Progenitor cell of endocrine pancreas (in vitro differentiated cells): ENCODE measurements at places on chromosomes 6 and 20. TPM values are rescaled to one million over a fixed set of nuclear protein-coding genes. Genes with fewer than 3 reads are reported as not detected.

DNA sequence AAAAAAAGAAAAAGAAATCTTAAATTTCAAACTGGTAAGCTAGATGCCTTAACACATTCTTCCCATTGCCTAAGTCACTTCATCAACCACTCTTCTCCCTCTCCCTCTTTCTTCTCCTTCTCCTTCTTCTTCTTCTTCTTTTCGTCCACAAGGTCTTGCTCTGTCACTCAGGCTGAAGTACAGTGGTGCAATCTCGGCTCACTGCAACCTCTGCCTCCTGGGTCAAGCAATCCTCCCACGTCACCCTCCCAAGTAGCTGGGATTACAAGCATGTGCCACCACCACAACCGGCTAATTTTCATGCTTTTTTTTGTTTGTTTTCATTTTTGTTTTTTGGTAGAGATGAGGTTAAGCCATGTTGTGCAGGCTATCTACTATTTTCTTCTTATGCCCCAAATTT is 60.2 kb downstream of the GPR63 start:
- DNase-seq, result no peak

- no peak for DNase-seq
Observed at GRCh38 chr6:108944707-108945680, 96.8 kb downstream of the ARMC2 start.

DNA sequence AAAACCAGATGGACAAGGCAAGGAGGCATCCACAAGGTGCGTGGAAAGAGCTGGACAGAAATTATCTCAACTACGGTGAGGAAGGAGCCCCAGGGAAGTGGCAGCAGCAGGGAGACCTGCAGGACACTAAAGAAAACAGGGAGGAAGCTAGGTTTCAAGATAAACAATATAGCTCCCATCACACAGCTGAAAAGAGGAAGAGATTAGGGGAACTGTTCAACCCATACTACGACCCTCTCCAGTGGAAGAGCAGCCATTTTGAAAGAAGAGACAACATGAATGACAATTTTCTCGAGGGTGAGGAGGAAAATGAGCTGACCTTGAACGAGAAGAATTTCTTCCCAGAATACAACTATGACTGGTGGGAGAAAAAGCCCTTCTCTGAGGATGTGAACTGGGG is 26.8 kb downstream of the TRMT6 start:
- DNase-seq, result no peak

DNA sequence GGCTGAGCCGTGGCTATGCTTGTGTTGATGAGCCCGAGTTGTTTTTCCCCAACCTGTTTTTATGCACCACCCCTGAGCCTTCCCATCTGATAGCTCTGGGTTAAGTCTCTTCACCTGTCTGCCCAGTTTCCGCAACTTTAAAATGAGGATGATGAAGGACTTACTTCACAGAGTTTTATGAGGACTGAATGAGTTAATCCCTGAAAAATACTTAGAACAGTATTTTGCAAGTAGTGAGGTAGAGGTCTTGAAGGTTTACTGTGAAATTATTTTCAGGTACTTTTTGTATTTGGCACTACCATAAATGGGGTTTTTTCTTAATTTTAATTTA is 3.2 kb downstream of the MTG2 start:
- no peak for DNase-seq

- no peak for DNase-seq
Observed at GRCh38 chr6:15593798-15594197, 69.0 kb downstream of the DTNBP1 start.

- no peak for DNase-seq
Observed at GRCh38 chr20:32707691-32708581, 34.2 kb upstream of the C20orf203 start.

- DNase-seq, result no peak
Observed at GRCh38 chr6:156827382-156827781, 50.2 kb downstream of the ARID1B start.

DNA sequence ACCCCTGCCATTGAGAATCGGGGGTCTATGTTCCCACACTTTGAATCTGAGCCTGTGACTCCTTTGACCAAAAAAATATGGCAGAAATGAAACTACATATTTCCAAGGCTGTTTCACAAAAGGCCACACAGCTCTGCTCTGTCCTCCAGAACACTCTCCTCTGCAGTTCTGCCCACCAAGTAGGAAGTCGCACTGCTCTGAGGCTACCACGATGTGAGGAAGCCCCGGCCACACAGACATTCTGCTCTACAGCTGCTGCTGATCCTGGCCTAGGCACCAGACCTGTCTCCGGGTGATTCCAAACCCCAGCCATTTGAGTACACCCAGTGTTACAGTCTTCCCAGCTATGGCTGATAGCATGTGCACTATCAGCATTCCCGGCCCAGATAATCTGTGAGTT is 85.1 kb downstream of the LYRM4 start:
- no peak for DNase-seq

GRCh38 chr20:8232332-8232731 is 100.3 kb downstream of the PLCB1 start:
- DNase-seq, result no peak

DNA sequence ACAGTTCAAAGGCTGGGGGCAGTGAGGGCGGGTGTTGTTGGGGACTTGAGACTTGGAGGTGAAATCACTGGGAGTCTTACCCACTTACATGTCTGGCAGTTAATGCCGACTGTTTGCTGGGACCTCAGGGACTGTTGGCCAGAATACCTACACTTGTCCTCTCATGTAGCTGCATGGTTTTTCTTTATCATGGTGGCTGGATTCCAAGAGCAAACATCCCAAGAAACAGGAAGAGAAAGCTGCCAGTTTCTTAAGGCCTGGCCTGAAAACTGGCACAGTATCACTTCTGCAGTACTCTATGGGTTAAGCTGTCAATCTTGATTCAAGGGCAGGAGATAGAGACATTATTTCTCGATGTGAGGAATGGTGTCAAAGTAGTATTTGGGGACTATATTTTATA is 19.8 kb upstream of the C6orf62 start:
- no peak for DNase-seq

GRCh38 chr6:31901415-31901952 is 402 bp downstream of the ZBTB12 start:
- DNase-seq, result peak; percentile 34

GRCh38 chr20:6714279-6714711 is 53.2 kb upstream of the BMP2 start:
- DNase-seq, result no peak

- DNase-seq, result no peak
Observed at GRCh38 chr6:141634269-141634668, 498.5 kb upstream of the GJE1 start.

GRCh38 chr6:170294298-170294730 is 3.4 kb upstream of the DLL1 start:
- DNase-seq, result no peak

DNA sequence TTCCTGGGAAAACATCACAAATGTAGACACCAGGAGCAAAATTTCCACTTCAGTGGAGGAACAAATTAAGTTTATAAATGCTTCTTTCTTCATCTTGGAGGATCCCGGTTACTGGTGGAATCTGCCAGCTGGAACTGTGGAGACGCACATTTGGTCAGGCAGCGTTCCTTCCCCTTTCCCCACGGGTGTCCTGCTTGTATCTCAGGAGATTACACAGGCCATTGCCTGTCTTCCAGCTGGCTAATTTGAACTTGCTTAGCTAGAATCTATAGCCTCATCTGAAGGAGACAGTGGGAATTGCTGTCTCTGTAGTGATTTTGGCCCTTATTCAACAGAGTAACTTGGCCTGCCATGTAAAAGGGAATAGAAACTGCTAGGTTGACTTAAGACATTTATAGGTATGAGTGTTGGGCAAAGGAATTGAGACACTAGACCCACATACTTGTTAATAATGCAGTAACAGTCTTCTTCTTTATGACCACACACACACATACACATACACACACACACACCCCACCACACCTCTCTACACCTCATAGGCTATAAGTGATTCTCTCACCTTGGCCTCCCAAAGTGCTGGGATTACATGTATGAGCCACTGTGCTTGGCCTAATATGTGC is 34.4 kb downstream of the TSBP1 start:
- DNase-seq, result no peak

DNA sequence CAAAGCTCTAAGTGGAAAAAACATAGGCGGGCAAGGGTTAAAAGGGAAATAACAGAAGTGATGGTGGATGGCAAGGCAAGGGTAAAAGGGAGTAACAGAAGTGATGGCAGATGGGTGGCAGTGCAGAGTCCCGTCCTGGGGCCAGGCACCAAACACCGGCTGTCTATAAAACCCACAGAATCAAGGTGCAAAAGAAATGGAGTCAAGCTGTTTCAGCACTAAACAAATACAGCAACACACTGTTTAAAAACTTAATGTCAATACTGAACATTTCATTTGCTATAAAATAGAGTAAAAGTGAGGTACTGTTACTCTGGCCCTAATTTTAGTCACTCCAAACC is 87.6 kb downstream of the MAN1A1 start:
- no peak for DNase-seq

GRCh38 chr6:138545621-138545980 is 46.3 kb upstream of the NHSL1 start:
- no peak for DNase-seq

DNA sequence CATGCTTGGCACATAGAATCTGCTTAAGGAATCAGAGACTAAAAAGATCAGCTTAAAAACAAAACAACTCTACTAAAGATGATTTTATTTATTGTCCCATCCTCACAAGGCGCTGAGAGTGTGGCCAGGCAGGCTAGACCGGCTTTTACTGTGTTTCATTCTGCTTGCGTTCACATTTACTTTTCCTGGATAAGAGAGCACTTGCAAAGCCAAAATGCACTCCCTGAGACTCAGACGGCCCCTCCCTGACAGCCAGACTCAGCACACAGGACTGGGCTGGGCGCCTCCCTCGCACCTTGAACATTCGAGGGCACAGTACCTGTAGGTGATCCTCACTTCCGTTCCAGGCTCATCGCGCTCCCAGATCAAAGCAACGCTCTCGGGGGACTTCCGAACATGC is 10.2 kb downstream of the ACSS1 start:
- no peak for DNase-seq

DNA sequence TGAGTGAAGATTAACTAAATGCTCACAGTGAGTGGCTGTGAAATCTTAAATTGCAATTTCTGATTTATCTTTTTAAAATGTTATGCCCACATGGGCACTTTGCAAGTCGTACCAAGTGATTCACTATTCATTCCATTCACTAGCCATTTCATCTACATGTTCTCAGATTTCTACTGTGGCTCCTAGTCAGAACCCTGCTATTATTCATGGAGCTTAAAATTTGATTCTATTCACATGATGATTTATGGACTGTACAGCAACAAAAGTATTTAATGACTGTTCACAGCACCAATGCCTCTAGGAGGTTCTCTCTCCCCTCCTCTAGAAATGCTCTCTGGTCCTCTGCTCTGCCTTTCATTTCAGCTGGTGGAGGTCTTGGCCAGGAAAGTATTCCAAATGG is 133.5 kb upstream of the MAP3K7 start:
- no peak for DNase-seq

DNA sequence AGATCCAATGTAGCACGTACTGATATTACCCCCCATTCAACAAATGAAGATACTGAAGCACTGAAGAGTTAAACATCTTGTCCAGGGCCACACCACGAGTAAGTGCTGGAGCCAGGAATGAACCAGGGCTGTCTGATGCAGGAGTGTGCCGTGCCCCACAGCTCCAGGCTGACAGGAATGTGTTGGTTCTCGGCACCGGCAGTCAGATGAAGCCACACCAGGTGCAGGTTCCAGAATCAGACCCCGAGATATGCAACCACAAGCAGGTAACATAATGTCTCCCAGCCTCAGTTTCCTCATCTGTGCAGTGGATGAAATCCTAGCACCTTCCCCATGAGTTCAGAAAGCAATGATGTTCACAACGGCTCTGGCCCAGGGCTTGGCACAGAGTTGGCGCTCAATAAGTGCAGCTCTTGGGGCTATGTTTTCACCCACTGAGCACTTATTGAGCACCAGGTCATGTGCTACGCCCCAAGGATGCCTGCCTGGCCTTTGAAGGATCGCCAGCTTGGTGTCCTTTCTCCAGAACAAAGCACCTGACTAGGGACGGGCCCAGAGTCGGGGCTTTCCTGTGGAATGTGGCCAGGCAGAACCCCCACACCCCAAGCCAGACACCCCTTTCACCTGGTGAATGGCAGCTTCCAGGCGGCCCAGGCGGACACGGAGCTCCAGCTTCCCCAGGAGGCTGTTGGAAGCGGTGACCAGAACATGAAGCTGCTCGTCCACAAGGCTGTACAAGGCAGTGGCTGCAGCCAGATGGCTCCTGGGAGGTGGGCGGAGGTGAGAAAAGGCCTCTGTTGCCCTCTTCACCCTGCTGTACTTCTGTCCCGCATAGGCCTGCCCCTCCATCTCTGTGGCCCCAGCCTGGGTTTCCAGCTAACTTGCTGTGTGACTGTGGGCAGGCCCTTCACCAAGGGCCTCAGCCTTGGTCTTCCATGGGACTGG is 41.3 kb downstream of the KIAA1755 start:
- DNase-seq, result no peak

GRCh38 chr6:169849396-169849795 is 98.0 kb downstream of the ERMARD start:
- DNase-seq, result no peak

GRCh38 chr6:14701946-14702345 is 543.9 kb upstream of the JARID2 start:
- DNase-seq, result no peak

GRCh38 chr6:837380-837779 is 144.4 kb upstream of the EXOC2 start:
- DNase-seq, result no peak

GRCh38 chr6:79467716-79468115 is 69.5 kb downstream of the LCA5 start:
- no peak for DNase-seq

GRCh38 chr20:15658295-15658694 is 915.0 kb downstream of the KIF16B start:
- no peak for DNase-seq

- DNase-seq, result no peak
Observed at GRCh38 chr6:19866985-19867627, 29.9 kb downstream of the ID4 start.

- no peak for DNase-seq
Observed at GRCh38 chr6:30075790-30076732, 492 bp upstream of the RNF39 start.

The CPXM1 gene
- total RNA-seq, result 130 and 131 TPM in 2 replicates

The UNC93A gene
- total RNA-seq, result 8.1 and 12.8 TPM in 2 replicates

The ECT2L gene
- not detected in 2 replicates for total RNA-seq

The CRNKL1 gene
- total RNA-seq, result 30.0 and 31.5 TPM in 2 replicates

The MYLK4 gene
- 0.60 and 0.80 TPM in 2 replicates for total RNA-seq

The FKBP1C gene
- 0.44 and 0.89 TPM in 2 replicates for total RNA-seq

The LY6G6C gene
- total RNA-seq, result 0.60 and 1.3 TPM in 2 replicates

The AIF1 gene
- 1.7 and 3.1 TPM in 2 replicates for total RNA-seq

The BANF2 gene
- total RNA-seq, result not detected in 2 replicates

The PLG gene
- total RNA-seq, result 1.9 TPM in 2 replicates
